Uterus (tissue), 4 donors: ENCODE measurements at places on chromosomes 7 and 10.

DNA sequence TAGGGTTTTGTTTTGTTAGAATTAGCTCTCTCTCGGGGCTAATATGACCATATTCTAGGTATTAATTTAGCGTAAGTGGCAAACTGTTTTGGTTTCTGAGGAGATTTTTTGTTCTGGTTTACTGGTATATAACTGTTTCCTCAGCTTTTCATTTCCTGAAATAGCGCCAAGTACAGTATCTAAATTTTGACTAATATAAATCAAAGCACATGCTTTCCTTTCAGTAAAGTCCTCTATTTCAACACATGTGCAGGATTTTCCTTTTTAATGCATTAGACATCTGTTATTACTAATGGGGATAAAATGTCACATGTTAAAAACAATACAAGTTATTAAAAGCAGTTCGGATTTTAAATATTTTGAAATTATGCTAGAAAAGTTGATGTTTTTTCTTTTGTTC lies 11.3 kb downstream of the FERD3L start:
- DNase-seq: no peak

GRCh38 chr10:24953675-24954074 lies 1.3 kb upstream of the PRTFDC1 start:
- no peak for DNase-seq

DNA sequence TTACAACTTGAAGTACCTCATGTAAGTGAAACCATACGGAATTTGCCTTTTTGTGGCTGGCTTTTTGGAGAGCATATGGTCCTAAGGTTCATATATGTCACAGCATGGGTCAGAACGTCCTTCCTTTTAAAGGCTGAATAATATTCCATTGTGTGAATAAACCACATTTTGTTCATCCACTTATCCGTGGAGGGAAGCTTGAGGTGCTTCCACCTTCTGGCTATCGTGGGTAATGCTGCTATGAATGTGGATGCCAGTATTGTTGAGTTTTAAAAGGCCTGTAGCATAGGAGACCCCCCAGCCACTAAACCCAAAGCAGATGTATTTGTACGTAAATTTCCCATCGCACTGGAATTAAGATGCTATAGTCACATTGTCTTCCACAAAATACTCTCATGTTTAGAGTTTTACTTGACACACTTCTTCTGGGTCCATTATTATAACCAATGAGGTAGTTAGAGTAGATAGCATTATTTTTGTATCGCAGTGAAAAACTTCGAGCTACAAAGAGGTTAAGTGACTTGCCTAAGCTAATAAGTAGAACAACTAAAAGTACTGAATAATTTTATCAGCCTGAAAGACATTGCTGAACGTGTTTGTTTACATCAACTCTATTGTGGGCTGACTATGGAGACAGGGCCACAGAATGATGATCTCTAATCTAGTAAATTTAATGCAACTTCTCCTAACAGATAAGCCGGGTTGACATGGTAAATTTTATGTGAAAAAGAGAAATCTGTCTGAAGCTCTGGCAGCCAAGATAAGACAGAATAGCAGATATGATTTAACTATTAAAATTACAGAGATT lies 183.0 kb upstream of the CTBP2 start:
- DNase-seq: no peak

DNA sequence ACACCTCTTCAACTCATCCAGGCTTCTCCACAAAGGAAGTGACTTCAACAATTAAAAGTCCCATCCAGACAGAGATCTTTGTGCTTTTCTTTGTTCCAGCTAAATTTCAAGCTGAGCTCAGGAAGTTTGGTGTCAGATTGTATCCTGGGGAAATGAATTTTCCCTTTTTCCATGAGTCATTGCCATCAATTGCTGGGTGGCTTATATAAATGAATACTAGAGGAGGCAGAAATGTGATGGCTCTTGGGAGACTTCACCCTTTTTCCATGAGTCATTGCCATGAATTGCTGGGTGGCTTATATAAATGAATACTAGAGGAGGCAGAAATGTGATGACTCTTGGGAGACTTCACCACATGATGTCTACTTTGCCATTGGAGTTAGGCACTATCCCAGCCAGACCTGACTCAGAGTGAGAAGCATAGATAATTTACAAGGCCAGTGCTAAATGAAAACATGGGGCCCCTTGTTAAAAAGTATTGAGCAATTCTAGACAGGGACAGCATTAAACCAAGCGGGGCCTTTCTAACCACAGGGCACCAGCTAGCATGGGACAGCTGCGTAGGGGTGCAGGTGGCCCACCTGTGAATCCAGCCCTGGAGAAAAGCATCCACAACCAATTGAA lies 339.2 kb upstream of the PODXL start:
- DNase-seq: no peak

GRCh38 chr7:149282331-149282655 lies 20.3 kb downstream of the ZNF783 start:
- DNase-seq: no peak

DNA sequence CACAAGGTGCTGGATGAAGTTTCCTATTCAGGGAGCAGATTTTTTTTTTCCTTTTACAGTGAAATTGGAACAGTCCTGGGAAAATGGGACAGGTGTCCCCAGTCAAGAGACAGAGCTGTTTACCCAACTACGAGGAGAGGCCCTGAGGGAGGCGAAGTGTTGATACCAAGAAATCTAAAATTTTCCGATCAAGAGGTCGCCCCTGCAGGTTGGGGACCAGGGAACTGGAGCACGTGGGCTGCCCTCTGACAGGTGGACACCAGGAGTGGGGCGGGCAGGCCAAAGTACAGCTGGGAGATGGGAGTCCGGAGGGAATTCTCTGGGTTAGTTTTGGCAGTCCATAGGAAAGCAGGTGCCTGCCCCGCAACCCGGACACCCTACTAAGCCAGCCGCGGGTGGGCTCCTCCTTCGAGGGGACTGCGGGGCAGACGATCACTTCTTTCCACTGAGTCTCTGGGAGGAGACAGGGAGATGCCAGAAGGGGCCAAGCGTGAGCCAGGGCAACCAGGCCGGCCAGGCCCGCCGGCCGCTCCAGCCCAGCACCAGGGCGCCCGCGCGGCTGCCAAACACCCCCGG lies 965 bp upstream of the CAMK1D start:
- peak; percentile 20 for DNase-seq

DNA sequence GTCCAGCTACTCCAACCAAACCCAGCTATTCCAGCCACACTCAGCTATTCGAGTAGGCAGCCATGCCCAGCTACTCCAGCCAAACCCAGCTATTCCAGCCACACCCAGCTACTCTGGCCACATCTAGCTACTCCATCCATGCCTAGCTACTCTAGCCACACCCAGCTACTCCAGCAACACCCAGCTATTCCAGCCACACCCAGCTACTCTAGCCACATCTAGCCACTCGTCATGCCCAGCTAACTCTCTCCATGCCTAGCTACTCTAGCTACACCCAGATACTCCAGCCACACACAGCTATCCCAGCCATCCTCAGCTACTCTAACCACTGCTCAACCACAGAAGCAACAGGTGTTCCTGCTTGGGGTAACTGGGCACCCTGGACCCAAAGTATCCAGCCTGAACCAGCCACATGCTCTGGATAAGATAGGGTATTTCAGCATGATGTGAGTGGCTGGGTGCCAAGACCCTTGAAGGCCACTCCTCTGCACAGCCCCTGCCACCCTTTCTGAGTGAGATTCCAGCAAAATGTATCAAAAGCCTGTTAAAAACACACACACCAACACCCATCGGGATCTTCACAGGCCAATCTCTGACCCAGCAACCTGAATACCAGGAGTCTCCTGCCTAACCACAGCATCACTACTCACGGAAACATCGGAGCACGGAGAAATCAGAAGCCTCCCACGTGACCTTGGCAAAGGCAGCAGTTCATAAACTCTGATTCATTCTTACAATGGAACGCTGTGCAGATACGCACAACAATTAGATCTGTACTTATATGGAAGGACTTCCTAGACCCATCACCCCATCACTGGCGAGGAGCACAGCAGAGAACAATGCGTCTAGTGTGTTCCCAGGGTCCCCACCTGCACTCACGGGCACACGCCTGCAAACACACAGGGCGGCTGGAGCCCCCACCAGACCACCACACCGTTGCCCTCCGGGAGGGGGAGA lies 51.8 kb upstream of the DNAAF5 start:
- no peak for DNase-seq

DNA sequence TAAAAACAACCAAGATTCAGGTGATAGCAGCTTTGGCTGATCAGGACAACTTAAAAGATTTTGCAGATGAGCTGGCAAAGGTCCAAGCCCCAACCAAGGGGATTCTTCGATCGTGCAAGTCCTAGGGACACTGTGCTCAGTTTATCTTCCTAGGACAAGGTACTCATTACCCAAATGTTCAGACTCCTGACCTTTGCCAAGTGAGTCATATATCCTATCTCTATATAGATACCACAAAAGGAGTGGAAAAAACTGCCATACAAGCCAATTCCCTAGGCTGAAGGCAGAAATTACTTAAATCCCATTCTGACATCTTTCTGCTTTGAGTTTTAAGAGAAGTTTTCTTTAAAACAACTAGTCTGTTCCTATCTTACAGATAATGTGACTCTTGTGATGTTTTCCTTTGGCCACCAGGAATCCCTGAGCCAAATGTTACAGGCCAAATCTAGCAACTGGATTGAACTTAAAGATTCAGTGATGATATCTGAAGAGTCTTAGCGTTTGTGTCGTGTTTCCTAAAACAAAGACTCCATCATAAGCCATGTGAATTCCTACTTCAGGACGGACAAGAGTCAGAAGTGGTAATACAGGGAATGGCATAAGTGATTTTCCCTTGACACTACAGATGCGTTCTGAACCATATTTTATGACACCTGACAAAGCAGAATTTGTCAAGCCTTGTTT lies 142.6 kb upstream of the ASAH2 start:
- DNase-seq: no peak

- no peak for DNase-seq
These were observed 740 bp downstream of the HTR7 start for GRCh38 chr10:90856964-90857634.

DNA sequence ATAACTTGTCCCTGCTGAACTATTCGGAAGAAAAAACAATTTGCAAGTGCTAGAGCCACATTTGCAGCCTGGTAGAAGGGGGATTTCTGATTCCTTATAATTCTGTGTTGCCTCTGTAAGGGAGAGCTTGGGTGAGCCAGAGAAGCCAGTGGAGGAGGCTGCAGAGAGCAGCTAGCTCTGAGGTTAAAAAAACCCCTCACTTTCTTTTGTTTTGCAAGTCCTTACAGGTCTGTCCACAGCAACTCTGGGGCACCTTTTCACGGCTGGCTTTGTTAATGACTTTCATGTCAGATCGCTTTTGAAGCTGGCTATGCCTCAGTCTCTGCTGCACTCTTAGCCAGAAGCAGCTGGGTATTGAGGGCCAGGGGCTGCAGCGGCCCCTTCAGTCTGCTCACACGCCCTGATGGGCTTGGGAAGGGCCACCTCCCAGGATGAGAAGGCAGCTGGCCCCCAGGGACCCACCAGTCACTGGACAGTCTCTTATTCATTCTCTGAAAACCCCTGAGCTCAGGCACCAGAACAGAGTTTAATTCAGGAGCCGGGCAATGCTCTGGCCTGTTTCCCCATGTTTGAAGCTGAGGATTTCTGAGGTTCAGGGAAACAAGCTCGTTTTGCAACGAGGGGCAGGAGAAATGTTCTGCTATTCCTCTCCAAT lies 30.9 kb downstream of the TRIM8 start:
- DNase-seq: no peak

GRCh38 chr10:16689227-16689626 lies 128.0 kb downstream of the RSU1 start:
- no peak for DNase-seq

DNA sequence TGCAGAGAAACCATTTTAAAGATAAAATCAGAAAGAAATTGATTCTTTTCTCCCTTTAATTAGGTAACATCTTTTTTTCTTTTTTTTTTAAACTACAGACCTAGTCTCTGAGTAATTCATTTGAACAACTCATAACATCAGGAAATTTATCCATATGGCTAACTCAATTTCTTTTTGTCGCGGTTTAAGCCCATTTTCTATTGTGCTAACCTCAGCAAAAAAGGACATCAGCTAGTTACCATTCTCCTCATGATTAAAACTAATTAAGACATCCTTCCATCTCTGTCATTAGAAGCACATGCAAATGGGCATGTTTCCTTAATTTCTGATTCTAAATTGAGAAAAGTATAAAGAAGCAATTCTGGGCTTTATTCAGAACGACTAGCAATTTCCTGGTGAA lies 57.8 kb downstream of the ANK3 start:
- no peak for DNase-seq
